Head of caudate nucleus (tissue), 42 donors: ENCODE measurements at places on chromosomes 1 and 21.
A peak's percentile ranks its signal among the peaks of the same experiment; 100 is the strongest.

DNA sequence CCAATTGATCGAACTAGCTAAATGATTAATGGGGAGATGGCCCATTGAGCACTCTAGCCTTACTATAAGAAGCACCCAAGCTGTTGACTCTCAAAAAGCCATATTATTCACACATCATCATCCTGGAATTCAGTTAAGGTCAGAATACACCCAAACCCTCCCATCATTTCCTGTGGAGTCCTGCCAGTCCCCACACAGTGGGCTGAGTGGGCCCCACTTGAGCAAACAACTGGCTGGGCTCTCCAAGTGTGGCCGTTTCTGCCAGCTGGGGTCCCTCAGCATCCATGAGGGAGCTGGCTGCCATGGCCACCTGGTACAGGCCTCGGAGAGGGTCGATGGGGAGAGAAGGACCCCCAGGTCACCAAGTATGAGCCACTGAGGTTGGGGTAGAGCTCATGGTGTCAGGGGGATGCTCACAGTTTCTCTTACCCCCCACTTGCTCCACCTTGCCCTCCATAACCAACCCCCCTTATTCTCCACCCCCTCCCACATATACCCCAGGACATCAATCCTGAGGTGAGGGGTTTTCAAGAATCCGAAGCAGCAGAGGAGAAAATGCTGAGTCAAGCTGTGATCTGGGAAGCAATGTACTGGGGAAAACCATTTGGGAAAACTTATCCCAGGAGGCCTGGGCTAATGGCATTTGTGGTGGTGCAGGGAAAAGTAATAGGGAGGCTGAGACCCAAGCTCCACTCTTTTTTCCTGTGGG is 60.3 kb downstream of the UBE2T start:
- DNase-seq = no peak

DNA sequence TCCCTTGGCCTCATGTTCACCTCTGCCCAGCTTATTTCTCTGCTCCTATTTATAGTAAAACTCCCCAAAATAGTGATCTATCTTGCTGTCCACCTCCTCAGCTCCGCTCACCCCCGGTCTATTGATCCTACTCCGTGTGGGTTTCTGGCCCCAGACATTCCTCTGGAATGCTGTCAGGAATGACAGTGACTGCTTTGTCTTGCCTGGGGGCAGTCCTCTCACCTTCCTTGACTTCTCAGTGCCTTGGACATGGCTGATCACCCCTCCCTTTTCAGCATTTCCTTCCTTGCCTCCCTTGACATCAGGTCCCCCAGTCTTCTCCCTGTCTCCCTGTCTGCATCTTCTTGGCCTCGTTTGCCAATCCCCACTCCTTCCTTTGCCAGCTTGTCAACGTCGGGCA is 108.1 kb upstream of the BACE2 start:
- DNase-seq = no peak

GRCh38 chr1:96208428-96208827 is 513.2 kb upstream of the PTBP2 start:
- no peak for DNase-seq

DNA sequence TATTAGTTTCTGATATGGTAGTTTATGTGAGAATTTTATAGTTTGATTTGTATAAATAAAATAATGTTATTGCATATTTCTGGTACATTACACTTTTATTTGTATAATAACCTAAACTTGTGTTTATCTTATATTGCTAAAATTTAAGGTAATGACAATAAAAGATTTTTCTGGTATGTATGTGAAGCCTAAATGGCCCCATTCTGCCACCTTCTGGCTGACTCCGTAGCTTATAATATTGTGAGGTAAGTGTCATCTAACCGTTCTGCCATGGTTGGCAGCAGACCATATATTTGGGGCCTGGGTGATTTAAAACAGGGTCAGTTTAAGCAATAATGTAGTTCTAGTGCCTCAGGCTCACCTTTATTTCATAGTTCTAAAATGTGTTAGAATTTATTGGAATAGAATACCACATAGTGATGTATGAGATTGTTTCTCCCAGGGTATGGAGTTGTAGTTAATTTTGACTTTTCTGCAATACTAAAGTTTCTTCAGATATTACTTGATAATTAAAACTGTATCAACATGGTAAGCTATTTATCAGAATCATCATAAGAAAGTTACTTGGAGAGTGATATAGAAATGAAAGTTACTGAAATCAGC is 21.2 kb upstream of the PRKACB start:
- peak; percentile 61 for DNase-seq

DNA sequence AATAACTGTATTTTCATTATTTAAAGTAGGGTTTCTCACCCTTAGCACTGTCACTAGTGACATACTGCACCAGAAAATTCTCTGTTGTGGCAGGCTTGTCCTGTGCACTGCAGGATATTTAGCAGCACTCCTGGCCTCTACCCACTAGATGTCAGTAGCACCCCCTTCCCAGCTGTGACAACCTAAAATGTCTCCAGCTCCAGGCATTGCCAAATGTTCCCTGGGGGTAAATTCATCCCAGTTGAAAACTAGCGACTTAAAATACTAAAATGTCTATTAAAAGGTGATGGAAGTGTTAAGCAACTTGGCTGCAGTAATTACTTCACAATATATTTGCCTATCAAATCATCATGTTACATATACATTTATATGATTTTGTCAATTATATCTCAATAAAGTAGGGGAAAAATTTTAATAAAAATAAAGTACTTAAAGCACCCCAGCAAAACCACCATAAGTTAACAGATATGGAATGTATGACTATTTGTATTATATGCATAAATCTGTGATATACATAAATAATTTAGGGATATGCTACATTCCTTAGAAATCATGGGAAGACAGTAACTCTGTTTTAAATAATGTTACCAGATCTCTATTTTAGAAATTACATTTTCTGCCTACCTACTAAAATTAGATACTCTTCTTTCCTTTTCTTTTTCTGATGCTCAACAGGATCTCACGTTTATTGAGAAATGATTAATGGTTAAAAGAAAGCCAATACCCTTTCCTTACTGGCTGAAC is 74.6 kb downstream of the ARID4B start:
- peak; percentile 68 for DNase-seq

DNA sequence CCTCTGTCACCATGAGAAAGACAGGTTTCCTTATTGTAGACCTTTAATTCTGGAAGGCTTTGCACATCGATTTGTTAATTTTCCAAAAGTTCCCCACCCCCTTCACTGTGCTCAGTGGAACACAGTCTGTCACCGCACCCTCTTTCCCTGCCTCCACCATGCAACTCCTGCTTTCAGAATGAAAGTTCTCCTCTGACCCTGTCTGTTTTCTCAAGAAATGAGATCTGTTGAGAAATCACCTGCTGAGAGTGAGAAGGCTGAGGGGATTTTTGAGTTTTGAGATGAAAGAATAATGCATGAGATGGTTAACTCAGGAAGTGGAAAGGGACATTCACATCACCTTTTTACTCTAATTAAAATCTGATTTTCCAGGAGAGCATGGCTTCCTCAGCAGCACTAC is 99.6 kb downstream of the CYYR1 start:
- no peak for DNase-seq

- no peak for DNase-seq
Observed at GRCh38 chr1:17883136-17883535, 128.0 kb downstream of the ACTL8 start.

GRCh38 chr1:200437556-200438203 is 27.8 kb upstream of the ZNF281 start:
- DNase-seq = no peak

DNA sequence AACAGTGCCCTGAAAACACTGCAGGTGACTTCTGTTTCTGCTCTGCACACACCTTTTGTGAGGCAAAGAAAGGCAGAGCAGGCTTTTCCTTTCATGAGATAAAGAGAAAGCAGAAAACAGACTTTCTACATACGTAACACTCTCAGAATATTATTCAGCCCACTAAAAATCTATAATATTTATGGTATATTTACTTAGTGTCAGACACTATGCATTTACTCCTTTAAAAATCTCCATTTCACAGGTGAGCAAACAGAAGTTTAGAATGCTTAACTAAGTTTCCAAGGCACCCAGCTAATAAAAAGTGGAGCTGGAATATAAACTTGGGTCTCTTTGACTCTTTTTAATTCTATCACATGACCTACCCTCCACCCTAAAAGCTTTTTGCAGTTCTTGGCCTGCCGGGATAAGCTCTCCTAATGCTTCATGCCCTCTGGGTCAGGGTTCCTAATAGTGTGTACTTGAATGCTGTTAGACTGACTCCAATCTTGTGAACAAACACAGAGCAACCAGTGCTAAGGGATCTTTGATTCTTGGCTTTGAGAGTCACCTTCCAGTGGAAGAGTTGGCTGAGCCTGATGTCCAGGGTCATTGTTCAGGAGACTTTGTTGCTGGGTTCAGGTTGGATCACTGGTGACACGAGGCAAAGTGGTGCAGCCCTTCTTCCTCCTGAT is 27.2 kb downstream of the PROK1 start:
- DNase-seq = no peak

DNA sequence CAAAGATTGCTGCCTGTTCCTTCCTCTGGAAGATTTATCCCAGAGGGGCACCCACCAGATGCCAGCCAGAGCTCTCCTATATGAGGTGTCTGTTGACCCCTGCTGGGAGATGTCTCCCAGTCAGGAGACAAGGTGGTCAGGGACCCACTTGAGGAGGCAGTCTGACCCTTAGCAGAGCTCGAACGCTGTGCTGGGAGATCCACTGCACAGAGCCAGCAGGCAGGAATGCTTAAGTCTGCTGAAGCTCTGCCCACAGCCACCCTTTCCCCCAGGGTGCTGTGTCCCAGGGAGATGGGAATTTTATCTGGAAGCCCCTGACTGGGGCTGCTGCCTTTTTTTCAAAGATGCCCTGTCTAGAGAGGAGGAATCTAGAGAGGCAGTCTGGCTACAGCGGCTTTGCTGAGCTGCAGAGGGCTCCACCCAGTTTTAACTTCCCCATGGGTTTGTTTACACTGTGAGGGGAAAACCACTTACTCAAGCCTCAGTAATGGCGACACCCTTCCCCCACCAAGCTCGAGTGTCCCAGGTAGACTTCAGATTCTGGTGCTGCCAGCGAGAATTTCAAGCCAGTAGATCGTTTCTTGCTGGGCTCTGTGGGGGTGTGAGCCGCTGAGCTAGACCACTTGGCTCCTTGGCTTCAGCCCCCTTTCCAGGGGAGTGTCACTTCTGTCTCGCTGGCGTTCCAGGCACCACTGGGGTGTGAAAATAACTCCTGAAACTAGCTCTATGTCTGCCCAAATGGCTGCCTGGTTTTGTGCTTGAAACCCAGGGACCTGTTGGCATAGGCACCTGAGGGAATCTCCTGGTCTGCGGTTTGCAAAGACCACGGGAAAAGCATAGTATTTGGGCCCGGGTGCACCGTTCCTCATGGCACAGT is 51.1 kb upstream of the PDC start:
- DNase-seq = no peak

DNA sequence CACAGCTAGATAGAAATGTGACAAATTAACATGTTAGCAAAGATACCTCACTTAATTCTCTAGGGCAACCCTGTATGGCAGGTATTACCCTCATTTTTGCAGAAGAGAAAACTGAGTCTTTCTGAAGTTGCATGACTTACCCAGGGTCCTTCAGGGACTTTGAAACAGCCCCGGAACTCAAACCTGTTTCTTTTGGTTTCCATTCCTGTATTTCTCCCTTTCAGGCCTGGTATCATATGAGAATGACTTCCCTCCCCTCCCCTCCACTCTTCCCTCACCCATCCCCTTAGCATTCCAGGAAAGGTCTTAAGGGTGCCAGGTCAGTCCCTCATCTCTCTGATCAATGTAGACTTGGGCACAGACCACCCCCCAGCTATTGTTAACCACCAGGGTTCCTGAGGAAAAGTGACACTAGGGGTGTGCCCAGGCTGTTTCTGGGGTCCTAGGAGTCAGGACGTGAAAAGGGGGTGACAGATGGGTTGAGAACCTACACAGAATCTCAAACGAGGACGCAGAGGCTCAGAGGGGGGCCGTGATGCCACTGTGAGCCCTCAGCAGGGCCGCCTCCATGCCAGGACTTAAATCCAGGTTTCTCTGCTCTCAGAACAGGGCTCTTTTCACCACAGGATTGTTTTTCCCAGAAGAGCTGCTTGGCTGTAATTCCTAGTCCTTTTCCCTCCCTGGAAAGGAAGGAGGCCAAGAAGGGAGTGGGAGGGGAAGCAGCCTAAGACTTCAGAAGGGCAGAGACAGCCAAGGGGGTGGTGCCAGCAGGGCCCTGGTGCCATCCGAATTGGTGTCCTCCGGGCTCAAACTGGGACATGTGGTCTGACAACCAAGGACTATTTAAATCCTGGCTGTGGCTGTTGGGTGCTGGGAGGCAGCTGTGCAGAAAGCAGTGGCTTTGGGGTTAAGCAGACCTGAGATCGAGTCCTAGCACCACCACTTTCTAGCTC is 2.1 kb upstream of the WASF2 start:
- DNase-seq = peak; percentile 47

DNA sequence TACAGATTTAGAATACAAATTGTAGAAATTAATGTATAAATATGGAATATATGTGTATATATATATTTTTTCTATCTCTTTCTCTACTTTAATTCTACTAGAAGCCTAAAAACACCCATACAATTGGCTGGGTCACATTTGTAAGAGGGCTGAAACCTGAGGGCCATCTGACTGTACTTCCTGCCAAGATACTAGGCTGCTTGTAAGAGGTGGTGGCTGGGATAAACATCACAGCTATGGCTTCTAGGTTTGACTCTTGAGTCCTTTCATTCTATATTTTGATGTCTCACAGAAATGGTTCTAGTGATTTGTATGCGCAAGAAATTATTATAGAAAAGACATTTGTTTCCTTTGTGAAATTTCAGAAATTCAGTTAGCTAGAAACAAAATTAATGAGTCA is 1155.2 kb upstream of the B3GALT2 start:
- DNase-seq = no peak

DNA sequence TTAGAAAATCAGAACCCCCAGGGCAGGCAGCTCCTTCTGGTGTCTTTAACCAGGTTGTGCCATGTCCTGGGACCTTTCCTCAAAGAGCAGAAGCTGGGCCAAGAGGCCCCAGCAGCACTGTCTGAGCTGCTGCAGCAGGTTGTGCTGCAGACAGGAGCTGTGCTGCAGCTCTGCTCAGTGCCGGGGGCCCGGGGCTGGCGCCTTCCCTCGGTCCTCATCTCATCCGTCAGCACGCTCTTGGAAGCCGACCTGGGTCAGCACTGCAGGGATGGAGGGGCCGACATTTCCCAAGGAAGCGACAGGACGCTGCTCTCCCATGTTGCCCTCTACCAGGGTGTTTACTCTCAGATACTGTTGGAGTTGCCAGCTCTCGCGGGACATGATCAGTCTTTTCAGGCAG is 11.7 kb downstream of the URB2 start:
- DNase-seq = no peak

- no peak for DNase-seq
Observed at GRCh38 chr1:244552336-244552735, 91.3 kb downstream of the CATSPERE start.

GRCh38 chr1:196593955-196594354 is 14.3 kb downstream of the KCNT2 start:
- no peak for DNase-seq

- no peak for DNase-seq
Observed at GRCh38 chr1:186865857-186866256, 37.1 kb downstream of the PLA2G4A start.

- DNase-seq = no peak
Observed at GRCh38 chr21:46361176-46361575, 37.2 kb downstream of the PCNT start.
